Right lobe of liver (tissue), 6 donors: ENCODE measurements at places on chromosomes 13 and 19.
A peak's percentile ranks its signal among the peaks of the same experiment; 100 is the strongest.

DNA sequence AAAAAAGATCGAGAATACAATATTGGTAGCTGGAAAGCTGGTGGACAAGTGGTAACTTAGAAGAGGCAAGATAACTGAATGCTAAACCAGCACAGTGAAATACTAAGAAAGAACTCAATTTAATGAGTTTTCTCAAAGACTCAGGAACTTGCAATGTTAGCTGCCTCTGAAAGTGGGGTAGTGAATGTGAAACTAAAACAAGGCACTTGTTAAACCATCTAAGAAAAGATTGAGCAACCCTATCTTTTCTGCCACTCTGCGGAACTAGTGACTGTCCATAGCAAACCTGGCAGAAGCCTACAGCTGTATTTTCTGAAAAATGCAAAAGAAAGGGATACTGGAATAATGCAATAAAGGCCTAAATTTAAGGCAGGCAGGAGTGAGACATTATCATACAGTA is 1574.4 kb upstream of the PRR20A start:
- H3K27me3 ChIP-seq = no peaks in the 10 kb centered on the region
- DNase-seq = no peak
- H3K27ac ChIP-seq = no peak overlapping the region
- no peaks in the 10 kb centered on the region for H3K4me1 ChIP-seq
- H3K36me3 ChIP-seq = no peaks in the 10 kb centered on the region
- no peak overlapping the region for H3K4me3 ChIP-seq

- no peak overlapping the region for H3K27ac ChIP-seq
- no peaks in the 10 kb centered on the region for H3K27me3 ChIP-seq
- H3K4me1 ChIP-seq = no peaks in the 10 kb centered on the region
These were observed 11.6 kb upstream of the RAP2A start for GRCh38 chr13:97422118-97423054.

DNA sequence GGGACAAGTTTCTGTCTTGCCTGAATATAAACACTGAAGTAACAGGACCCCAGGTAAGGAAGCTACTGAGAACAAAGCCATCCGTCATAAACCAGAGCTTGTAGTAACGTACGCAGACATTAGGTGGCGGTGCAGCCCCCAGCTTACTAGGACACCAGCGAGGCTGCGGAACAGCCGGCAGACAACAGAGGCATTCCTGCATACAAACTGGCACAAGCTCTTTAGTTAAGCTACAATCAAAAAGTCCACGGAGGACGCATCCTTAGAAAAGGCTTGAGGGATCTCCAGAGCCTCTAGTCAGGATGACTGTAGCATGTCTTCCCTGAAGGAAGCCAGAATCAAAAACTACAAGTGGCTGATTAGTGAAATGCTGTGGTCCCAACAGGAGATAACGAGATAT is 26.2 kb downstream of the ZNF160 start:
- no peaks in the 10 kb centered on the region for H3K27me3 ChIP-seq
- H3K27ac ChIP-seq = no peak overlapping the region
- peak; percentile 27 for DNase-seq
- H3K36me3 ChIP-seq = peaks cover 13% of the 10 kb centered on the region

GRCh38 chr13:48654511-48654910 is 782 bp downstream of the CYSLTR2 start:
- no peaks in the 10 kb centered on the region for H3K27me3 ChIP-seq
- no peak overlapping the region for H3K4me3 ChIP-seq
- H3K36me3 ChIP-seq = no peaks in the 10 kb centered on the region
- H3K27ac ChIP-seq = no peak overlapping the region
- H3K4me1 ChIP-seq = no peaks in the 10 kb centered on the region
- DNase-seq = no peak

DNA sequence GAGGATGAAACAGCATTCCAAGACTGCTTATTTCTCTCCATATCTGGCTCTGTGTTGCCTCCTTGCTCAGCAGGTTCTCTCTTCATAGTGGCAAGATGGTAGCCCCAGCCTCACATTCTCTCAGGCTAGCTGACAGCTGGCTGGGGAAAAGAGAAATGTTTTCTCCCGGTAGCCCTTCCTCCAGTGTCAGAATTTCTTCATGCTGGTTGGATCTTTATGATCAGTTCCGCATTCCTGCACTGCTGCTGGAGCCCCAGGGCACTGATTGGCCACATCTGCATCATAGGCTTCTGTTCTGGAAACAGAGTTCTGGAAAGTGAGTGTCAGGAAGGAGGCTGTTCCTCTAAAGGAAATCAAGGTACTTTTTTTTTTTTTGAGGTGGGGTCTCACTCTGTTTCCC is 24.6 kb downstream of the POP4 start:
- no peak overlapping the region for H3K27ac ChIP-seq
- no peaks in the 10 kb centered on the region for H3K27me3 ChIP-seq
- DNase-seq = no peak
- H3K36me3 ChIP-seq = no peaks in the 10 kb centered on the region
- H3K4me3 ChIP-seq = no peak overlapping the region
